ENCODE measurements at places on chromosomes 2 and 18. TPM values are rescaled to one million over a fixed set of nuclear protein-coding genes. Genes with fewer than 3 reads are reported as not detected.

Gene NT5C1B
- total RNA-seq = not detected

Gene BOK
- 32.4 TPM for total RNA-seq

DNA sequence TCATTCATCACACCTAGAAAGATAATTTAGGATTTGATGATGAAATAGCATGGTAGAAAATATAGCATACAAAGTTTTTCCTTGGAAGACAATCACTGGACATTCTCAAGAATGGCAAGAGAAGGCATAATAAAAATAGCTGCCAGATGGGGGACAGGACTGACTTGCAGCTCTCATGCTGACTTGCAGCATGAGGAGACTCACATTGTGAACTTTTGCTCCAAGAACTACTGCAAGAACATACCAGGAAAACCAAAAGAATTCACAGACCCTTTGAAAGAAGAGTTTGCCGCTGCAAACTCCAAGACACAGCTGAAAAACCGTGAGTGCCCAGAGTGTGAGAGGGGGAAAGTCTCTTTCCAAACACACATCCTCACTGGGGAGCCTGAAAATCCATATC lies 47.0 kb downstream of the CRYGD start:
- H3K4me1 ChIP-seq = no peaks in the 10 kb centered on the region
- H3K27ac ChIP-seq = no peak overlapping the region
- no peaks in the 10 kb centered on the region for H3K36me3 ChIP-seq
- H3K27me3 ChIP-seq = peaks cover 7% of the 10 kb centered on the region

GRCh38 chr2:176156807-176157498 lies at the start of gene HOXD3:
TSS of gene HOXD3 (plus strand) at chr2:176157307. CDS start at chr2:176169115, 11,808 bp downstream.
- H3K4me3 ChIP-seq = peak within 1 kb of the TSS; percentile 45
- no peak within 1 kb of the TSS for H3K27ac ChIP-seq
- peaks cover 6% of the 10 kb centered on the region for H3K36me3 ChIP-seq
- peaks cover 52% of the 10 kb centered on the region for H3K4me1 ChIP-seq

- H3K4me3 ChIP-seq = no peak overlapping the region
- H3K36me3 ChIP-seq = no peaks in the 10 kb centered on the region
- no peak overlapping the region for H3K27ac ChIP-seq
- H3K4me1 ChIP-seq = no peaks in the 10 kb centered on the region
- H3K27me3 ChIP-seq = no peaks in the 10 kb centered on the region
These were observed 108.9 kb upstream of the LGALSL start for GRCh38 chr2:64344999-64345576.

DNA sequence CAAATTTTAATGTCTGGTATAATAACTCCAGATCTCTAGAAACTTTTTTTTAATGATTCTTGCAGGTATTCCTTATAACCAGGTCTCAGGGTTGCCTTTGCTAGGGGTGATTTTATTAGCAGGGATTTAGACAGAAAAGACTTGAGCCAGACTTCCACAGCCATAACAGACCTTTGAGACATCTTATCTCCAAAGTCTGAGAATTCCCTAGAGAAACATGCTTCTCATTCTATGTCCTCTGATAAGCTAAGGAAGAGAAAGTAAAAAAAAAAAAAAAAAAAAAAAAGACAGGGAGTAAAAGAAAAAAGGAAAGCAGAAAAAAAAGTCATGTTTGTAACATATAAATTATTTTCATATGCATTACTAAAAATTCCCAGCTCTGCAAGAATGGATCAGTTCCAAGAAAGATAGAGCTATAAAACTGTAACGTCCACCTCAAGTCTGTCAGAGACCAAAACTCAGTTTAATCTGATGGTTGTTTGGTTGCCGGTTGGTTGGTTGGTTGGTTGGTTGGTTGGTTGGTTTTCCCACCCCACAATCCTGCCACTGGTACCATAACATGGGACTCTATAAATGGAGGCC lies 153.8 kb downstream of the COL6A3 start:
- no peaks in the 10 kb centered on the region for H3K36me3 ChIP-seq
- H3K27me3 ChIP-seq = no peaks in the 10 kb centered on the region
- no peak overlapping the region for H3K27ac ChIP-seq
- H3K4me1 ChIP-seq = peaks cover 26% of the 10 kb centered on the region
- H3K4me3 ChIP-seq = no peak overlapping the region

Gene PLGLB2
- 0.26 TPM for total RNA-seq

DNA sequence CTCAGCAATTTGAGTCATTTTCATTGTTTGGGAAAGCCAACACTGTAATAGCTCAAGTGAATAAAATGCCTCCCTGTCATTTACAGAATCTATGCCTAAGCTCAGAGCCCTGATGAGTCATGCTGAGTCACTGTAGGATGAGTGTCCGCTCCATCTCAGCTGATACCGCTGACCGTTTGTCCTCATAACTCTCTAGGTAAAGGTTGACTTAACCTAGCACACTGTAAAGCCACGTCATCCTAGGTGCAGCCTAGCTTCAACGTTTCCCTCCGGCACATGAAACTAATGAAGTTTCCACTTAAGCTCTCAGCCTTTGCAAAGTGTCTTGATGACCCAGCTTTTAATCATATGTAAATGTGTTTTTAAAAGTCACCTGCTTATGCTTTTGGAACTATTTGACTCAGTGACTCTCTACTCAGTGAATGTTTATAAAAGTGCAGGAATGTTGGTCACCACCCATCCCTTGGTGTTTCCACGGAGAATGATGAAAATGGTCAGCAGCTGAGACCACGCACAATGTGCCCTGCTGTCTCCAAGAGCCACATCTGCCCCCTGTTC lies 154.0 kb downstream of the PMAIP1 start:
- H3K4me1 ChIP-seq = no peaks in the 10 kb centered on the region
- DNase-seq = no peak
- no peaks in the 10 kb centered on the region for H3K27me3 ChIP-seq
- H3K4me3 ChIP-seq = no peak overlapping the region
- H3K36me3 ChIP-seq = no peaks in the 10 kb centered on the region
- H3K27ac ChIP-seq = no peak overlapping the region

DNA sequence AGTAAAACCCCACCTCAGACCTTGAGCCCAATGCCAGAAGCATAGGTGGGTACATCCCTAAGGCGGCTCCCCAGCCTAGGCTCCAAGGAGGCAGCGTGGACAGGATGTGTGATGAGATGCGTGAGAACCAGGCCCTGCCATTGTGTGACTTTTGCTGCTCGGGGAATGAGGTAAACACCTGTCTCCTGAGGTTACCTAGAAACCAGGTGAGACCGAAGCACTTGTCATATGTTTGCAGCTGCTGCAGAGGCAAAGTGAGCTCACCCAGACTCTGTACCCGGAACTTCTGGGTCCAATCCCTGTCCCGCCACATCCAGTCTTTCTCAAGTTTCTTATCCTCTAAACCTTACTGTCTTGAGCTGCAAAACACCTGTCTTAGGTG lies 3.4 kb downstream of the FBLN7 start:
- H3K4me1 ChIP-seq = peaks cover 13% of the 10 kb centered on the region
- no peak overlapping the region for H3K4me3 ChIP-seq
- no peaks in the 10 kb centered on the region for H3K36me3 ChIP-seq
- peaks cover 8% of the 10 kb centered on the region for H3K27me3 ChIP-seq
- H3K27ac ChIP-seq = no peak overlapping the region

DNA sequence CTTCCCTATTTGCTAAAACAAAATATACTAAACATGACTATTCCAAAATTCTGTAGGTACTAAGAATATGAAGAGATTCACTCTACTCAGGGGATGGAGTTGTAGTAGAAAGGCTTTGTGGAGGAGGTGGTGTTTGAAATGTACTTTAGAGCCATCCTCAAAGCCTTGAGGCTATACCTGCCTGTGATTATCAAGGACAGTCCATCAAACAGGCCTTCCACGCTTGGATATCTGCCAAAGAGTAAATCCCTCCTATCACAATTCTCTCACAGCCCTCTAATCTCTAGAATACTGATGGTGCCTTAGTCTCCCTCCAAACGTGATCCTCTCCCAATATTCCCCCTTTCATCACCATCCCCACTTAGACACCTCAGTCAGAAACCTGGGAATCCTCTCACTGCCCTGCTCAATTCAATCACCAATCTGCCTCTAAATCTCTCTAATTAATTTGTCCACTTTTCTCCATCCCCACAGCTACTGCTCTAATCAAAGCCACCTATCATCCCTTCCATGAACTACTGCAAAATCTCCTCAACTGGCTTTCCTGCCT lies 13.1 kb downstream of the SOS1 start:
- peaks cover 10% of the 10 kb centered on the region for H3K4me1 ChIP-seq
- no peak for DNase-seq
- no peak overlapping the region for H3K4me3 ChIP-seq
- H3K36me3 ChIP-seq = peaks cover 6% of the 10 kb centered on the region

Gene PAX3
- total RNA-seq = 13.8 TPM

DNA sequence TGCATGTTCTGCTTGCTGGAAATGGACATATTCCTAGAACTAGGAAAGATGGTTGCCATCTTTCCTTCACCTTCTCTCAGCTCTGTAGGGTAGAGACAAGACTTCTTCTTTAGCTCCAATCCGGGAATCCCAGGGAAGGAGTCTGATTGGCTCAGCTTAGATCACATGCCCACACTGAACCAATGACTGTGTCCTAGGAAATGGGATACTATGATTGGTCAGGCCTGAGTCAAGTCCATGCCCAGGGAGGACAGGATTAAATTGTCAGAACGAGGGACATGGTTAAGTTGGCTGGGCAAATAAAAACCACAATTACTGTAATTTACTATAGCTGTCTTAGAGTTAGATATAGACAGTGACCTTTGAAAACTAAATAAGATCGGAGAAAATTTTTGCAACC lies 31.4 kb downstream of the SEMA4F start:
- no peaks in the 10 kb centered on the region for H3K27me3 ChIP-seq
- DNase-seq = no peak
- H3K4me1 ChIP-seq = no peaks in the 10 kb centered on the region
- H3K27ac ChIP-seq = no peak overlapping the region

- H3K4me3 ChIP-seq = no peak overlapping the region
- H3K36me3 ChIP-seq = no peaks in the 10 kb centered on the region
- DNase-seq = peak; percentile 5
- H3K27ac ChIP-seq = no peak overlapping the region
- no peaks in the 10 kb centered on the region for H3K27me3 ChIP-seq
These were observed 27.2 kb downstream of the EDAR start for GRCh38 chr2:108961796-108962195.

GRCh38 chr2:9952856-9953503 lies 1.5 kb downstream of the GRHL1 start:
- peaks cover 27% of the 10 kb centered on the region for H3K4me1 ChIP-seq
- no peaks in the 10 kb centered on the region for H3K36me3 ChIP-seq
- no peak for DNase-seq
- H3K4me3 ChIP-seq = peak overlapping the region; percentile 71
- H3K27me3 ChIP-seq = no peaks in the 10 kb centered on the region

- no peaks in the 10 kb centered on the region for H3K36me3 ChIP-seq
- DNase-seq = no peak
- no peak overlapping the region for H3K27ac ChIP-seq
- H3K4me3 ChIP-seq = no peak overlapping the region
These were observed 328.2 kb upstream of the COL3A1 start for GRCh38 chr2:188645986-188646385.

- H3K4me1 ChIP-seq = no peaks in the 10 kb centered on the region
- H3K36me3 ChIP-seq = no peaks in the 10 kb centered on the region
- no peak for DNase-seq
These were observed 1345.1 kb downstream of the SUCLG1 start for GRCh38 chr2:83113953-83114352.

DNA sequence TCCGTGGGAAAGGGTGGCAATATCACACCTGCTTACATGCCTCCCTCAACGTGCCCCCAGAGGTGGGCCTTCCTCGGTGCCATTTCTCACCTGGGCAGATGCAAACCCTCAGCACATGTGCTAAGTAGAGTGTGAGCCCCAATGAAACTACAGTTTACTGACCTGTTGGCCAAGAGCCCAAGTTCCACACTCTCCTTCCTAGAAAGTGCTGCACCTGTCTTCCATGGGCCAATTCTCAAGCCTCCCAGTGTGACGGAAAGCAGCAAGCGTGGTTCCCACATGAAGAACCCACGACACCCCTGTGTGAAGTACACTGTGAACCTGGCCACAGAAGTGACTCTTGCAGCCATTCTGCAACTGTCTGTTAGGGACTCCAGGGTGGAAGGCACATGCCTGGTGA lies 73.7 kb downstream of the UXS1 start:
- H3K27ac ChIP-seq = no peak overlapping the region
- H3K27me3 ChIP-seq = no peaks in the 10 kb centered on the region
- H3K4me3 ChIP-seq = no peak overlapping the region
- peaks cover 15% of the 10 kb centered on the region for H3K4me1 ChIP-seq
- peaks cover 23% of the 10 kb centered on the region for H3K36me3 ChIP-seq

GRCh38 chr2:238244151-238244550 lies 4.3 kb upstream of the HES6 start:
- H3K27me3 ChIP-seq = peaks cover 2% of the 10 kb centered on the region
- no peak overlapping the region for H3K27ac ChIP-seq
- no peak for DNase-seq
- H3K4me1 ChIP-seq = peaks cover 20% of the 10 kb centered on the region
- no peak overlapping the region for H3K4me3 ChIP-seq

- H3K27me3 ChIP-seq = no peaks in the 10 kb centered on the region
- no peak for DNase-seq
- no peaks in the 10 kb centered on the region for H3K36me3 ChIP-seq
- H3K27ac ChIP-seq = no peak overlapping the region
- no peak overlapping the region for H3K4me3 ChIP-seq
These were observed 3.2 kb upstream of the GLS start for GRCh38 chr2:190877436-190877835.

DNA sequence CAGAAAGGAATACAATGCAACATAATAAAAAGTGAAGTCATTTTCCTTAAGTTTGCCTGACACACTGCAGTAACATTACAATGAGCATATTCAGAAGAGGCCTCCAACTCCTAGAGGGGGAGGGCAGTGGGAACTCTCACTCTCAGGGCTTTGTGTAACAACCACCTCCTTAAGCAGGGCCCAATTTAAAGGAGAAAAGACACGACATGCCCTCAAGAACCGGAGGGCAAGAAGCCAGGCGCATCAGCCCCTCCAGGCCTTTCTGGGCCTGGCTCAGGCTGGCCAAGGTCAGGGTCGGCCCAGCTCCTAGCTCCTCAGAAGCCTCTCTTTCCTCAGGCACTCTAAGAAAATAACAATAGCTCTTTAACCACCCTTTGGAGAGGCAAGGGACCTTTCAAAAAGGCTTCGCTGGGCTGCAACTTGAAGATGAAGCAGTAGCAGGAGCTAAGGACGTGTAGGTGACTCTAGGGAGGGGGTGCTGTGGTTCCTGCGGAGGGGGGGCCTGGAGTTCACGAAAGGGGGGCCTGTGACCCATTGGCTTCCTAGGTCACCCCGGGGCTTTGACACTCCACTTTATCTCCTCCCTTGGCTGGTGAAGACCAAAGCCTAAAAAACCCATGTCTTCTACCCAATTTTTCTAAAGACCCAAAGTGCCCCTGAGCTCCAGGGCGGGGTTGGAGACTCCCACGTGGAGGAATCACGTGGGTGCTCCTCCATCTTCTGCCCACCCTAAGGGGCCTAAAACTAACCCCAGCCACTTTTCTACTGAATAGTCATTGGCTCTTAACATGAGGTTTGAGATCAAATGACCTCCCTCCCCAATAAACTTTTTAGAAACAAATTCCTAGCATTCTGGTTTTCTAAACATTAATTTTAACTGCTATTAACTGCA lies 13.3 kb downstream of the SERTAD2 start:
- peaks cover 10% of the 10 kb centered on the region for H3K36me3 ChIP-seq
- DNase-seq = no peak
- H3K4me1 ChIP-seq = peaks cover 95% of the 10 kb centered on the region
- H3K27me3 ChIP-seq = no peaks in the 10 kb centered on the region
- H3K27ac ChIP-seq = peak overlapping the region; percentile 57
- no peak overlapping the region for H3K4me3 ChIP-seq
